ENCODE measurements at places on chromosomes 3 and 15.

DNA sequence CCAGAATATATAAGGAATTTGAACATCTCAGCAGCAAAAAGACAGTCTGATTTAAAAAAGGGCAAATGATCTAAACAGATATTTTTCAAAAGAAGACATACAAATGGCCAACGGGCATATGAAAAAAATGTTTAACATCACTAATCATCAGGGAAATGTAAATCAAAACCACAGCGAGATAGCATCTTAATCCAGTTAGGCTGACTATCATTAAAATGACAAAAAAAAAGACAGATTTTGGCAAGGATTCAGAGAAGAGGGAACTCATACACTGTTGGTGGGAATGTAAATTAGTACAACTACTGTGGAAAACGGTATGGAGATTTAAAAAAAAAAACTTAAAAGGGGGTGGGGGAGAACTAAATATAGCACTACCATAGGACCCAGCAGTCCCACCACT lies 47.9 kb downstream of the RNF13 start:
- DNase-seq, result no peak

GRCh38 chr3:4845882-4846281 lies 133.4 kb upstream of the BHLHE40 start:
- DNase-seq, result no peak

GRCh38 chr3:21599890-21600289 lies 151.1 kb downstream of the ZNF385D start:
- DNase-seq, result no peak

- DNase-seq, result no peak
These were observed 86.2 kb downstream of the THSD4 start for GRCh38 chr15:71201477-71201876.

DNA sequence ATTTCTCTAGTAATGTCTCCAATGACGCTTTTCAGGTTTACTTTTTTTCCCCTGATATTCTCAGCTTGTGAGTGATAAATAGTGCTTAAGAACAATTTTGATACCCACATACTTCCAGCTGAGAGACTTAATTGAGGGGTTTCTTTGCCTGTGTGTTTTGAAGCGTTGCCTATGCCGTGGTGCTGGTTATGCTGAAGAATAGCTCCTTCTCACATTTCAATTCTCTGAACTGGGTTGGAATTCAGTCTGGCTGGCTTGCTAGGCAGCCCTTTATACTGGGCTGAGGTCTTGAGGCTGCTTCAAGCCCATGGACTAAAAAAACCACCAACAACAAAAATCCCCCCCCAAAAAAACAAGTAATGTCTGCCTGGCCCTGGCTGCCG lies 87.4 kb downstream of the CHST2 start:
- no peak for DNase-seq

DNA sequence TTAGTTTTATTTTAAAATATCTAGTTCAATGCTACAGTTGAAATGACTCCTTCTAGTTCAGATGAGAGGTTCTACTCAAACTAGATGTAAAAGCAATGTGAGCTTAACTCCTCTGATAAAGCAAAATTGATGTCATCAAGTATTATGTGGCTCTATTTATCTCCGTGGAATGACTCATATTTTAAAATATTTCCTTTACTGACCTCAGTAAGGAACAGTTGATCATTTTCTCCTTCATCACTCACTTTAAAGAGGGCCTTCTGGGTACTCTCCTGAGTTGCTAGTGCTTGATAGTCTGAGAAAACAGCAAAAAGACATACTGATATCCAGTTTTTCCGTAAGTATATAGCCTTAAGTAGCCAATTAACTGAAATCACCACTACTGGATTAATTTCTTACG lies 1099.3 kb downstream of the ROBO2 start:
- no peak for DNase-seq

DNA sequence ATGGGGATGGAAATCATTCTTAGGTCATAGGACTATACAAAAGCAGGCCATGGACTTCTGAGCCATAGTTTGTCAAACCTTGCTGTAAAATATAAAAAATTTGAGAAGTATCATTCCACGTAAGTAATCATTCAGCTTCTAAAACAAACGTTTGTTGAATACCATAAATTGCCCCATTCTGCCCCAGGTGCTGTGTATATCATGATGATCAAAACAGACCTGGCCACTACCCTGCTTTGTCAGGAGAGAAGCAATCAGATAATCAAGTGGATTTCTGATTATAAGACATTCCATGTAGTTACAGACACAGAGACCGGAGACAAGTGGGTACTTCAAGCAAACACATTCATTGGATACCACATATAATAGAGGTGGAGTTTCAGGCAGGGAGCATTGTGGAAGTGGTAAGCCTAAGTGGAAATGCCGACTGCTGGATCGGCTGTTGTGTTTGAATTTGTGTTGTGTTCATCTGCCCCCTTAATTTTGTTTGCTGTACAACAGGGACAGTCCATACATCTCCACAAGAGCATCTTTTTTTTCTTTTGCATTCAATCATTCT lies 61.7 kb downstream of the TGFBR2 start:
- DNase-seq, result no peak

- DNase-seq, result no peak
These were observed 1096.2 kb upstream of the EPHA6 start for GRCh38 chr3:95718168-95718567.

- DNase-seq, result no peak
These were observed 72.4 kb downstream of the CHDH start for GRCh38 chr3:53773611-53774368.

GRCh38 chr15:90190606-90191343 lies 10.4 kb upstream of the SEMA4B start:
- no peak for DNase-seq

GRCh38 chr3:183287301-183287971 lies 34.4 kb downstream of the B3GNT5 start:
- DNase-seq, result no peak
